Hindlimb muscle (tissue), 1 donor: ENCODE measurements at places on chromosomes 3 and 15. TPM values are rescaled to one million over a fixed set of nuclear protein-coding genes. Genes with fewer than 3 reads are reported as not detected.

DNA sequence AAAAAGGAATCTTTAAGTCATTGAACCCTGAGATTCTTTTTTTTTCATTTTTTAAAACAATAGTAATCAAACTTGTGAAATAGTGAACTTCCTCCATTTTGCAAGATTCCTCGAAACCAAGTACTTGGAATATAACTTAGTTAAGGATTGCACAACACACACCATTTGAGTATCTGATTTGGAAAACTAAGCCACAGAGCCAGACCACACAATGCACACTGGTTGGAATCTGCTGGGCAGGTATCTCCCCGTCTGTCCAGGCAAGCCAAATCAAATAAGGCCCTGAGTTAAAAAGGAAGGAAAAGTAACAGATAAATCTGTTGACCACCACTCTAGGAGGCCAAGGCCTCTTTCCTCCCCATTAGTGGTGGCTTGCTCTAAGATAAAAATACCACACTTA is 177.5 kb upstream of the ICE2 start:
- DNase-seq = no peak

DNA sequence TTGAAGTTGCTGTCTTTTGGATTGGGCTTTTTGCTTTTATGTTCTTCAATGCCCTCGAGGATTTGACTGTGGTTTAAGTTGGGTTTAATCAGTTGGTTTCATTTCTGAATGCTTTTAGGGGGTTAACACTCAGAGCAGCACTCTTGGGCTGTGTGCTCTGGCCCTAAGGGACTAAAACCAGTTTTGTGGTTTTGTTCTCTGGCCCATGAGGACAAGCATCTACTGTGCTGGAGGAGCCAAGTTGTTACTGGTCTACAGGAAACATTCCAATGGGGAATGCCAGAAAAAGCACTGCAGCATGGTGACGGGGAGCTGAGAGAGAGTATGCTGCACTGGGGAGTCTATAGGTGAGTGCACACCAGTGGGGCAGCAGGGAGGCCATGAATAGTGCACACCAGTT is 596.9 kb downstream of the ZBBX start:
- DNase-seq = no peak

DNA sequence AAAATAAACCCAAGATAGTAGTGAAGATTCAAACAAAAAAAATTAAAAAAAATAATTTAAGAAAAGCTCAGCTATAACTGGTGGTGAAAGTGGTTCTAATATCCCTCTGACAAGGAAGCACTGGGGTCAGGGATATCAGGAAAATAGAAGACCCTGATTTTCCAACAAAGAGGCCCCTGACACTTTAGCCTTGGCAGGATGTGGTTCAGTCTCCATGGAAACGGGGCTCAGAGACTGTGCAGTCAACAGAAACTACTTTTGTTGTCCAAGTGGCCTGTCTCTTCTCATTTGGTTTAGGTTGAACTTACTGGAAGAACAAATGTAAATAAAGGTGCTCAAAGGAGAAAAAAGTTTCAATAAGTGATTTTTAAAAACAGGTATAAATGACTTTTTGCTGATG is 27.2 kb downstream of the INTS14 start:
- no peak for DNase-seq

DNA sequence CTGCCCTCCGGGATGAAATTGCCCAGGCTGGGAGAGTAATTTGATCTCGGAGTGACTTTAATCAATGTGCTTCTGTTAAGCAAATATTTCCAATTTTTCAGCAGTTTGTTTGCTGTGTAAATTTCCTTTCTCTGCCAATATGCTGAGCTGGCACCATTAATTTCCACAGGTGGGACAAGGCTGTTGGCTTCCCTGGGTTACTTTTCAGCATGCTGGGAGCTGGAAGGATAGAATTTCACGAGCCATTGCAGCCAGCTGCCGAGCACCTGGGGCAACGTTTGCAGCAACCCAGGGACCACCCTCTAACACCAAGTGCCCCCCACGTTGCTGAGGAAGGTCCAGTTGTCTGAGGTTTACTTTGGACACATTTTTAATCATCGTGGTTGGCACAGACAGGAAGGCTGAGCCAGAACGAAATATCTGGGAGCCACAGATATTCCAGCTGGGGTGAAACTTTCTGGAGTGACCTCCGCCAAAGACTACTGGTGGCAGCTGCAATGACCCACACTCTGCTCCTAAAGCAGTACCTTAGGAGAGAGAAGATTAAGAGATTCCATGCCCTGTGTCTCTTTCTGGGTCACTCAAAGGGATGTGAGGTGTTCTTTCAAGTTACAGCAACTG is 293.3 kb upstream of the RGMA start:
- no peak for DNase-seq

- DNase-seq = no peak
Observed at GRCh38 chr3:42901073-42901415, 4.9 kb upstream of the ZNF662 start.

DNA sequence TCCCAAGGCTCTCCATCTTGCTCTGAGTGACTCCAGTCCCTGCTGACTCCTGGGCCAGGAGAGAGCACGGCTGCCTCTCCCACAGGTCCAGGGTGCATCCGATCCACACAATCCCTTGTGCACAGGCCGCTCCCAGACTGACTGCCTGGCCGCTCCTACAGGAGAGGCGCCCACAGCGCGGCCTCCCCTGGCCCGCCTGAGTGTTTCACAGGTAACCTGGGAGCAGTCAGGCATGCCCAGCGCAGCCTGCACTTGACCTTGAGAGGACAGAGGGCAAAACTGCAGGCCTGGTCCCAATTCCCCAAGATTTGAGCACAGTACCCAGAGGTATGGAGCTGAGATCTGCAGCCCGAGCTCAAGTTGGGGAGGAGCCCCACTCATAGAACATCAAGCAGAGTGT is 490.2 kb downstream of the CNTN6 start:
- no peak for DNase-seq

- no peak for DNase-seq
Observed at GRCh38 chr3:147356909-147357900, 49.1 kb downstream of the ZIC4 start.

GRCh38 chr3:74332165-74332564 is 282.3 kb downstream of the CNTN3 start:
- no peak for DNase-seq

DNA sequence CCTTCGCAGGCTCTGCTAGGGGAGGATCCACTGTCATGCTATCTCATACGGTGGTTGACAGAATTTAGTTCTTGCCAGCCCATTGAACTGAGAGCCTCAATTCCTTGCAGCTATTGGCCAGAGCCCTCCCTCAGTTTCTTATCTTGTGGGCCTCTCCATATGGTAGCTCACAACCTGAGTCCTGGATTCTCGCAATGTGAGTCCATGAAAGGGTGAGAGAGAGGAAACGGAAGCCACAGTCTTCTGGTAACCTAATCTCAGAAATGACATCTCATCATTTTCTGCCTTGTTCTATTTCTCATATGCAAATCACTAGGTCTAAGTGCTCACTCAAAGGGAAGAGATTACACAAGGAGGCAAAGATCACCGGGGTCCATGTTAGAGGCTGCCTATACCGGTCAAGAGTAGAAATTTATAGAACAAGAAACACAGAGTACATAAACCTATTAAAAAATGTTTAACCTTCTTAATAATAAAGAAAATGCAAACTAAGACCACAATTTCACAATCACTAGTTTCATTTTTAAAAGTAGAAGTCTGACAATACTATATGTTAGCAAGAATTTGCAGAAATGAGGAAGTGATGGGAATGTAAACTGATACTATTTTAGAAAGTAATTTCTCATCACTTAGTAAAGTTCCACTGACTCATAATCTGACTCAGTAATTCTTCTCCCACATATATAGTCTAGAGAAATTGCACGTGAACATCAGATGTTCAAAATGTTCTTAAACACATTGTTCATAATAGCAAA is 378.4 kb upstream of the AGTR1 start:
- no peak for DNase-seq

DNA sequence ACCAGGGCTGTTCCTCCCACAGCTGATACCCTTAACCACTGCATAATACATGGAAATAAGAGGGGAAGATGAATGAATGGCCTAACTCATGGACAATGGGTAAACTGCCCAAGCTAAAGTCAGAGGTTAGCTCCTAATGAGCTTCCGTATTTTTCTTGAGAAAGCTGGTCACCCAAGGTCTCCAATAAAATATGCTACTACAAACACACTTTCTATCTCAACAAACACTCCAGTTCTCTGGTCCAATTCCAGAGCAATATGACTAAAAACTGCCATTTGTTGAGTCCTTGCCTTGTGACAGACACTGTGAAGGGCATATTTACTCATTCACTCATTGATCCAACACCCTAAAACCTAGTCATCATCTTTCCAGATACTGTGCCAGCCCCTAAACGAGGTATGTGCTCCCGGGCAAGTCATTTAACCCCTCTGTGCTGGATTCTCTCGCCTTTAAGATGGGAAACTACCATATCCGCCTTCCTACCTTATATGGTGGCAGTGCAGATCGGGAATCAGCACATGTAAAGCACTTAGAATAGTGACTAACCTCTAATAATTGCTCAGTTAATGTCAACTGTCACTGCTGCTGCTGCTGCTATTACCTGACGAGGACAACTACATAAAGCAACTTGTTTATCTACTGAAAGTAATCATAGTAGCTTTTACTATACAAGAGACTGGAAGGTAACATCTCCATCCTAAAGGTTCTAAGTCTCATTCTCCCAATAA is 89.1 kb downstream of the XXYLT1 start:
- no peak for DNase-seq

GRCh38 chr3:104586344-104586743 is 780.4 kb upstream of the ALCAM start:
- DNase-seq = no peak

Gene CDC25A
- polyA plus RNA-seq = 4.0 TPM

Gene RASL12
- 14.1 TPM for polyA plus RNA-seq

Gene SSUH2
- polyA plus RNA-seq = 2.9 TPM

Gene LMAN1L
- not detected for polyA plus RNA-seq

Gene ANKUB1
- polyA plus RNA-seq = not detected

Gene CYP8B1
- 0.05 TPM for polyA plus RNA-seq
